ENCODE measurements at places on chromosomes 6 and 20. TPM values are rescaled to one million over a fixed set of nuclear protein-coding genes. Genes with fewer than 3 reads are reported as not detected.
A peak's percentile ranks its signal among the peaks of the same experiment; 100 is the strongest.

Gene BPIFB1
- total RNA-seq = not detected

Gene MUC21
- not detected for total RNA-seq

Gene DACT2
- total RNA-seq = not detected

Gene OR12D3
- not detected for total RNA-seq

GRCh38 chr20:44302736-44303135, 8.3 kb downstream of the FITM2 start:
- H3K27ac ChIP-seq = no peak overlapping the region
- no peak for DNase-seq
- H3K27me3 ChIP-seq = 0 out of 2 replicates have a peak, but pooled peaks cover 5% of the 10 kb centered on the region

GRCh38 chr6:168884646-168885086, 369.0 kb downstream of the THBS2 start:
- no peaks in the 10 kb centered on the region for H3K36me3 ChIP-seq
- peaks cover 4% of the 10 kb centered on the region for H3K4me1 ChIP-seq
- no peak overlapping the region for H3K4me3 ChIP-seq
- no peak overlapping the region for H3K27ac ChIP-seq
- H3K27me3 ChIP-seq = peaks cover 78% of the 10 kb centered on the region
- peak; percentile 70 for DNase-seq

- H3K27me3 ChIP-seq = peaks cover 46% of the 10 kb centered on the region
- no peak overlapping the region for H3K27ac ChIP-seq
- DNase-seq = no peak
- no peaks in the 10 kb centered on the region for H3K4me1 ChIP-seq
These were observed 77.0 kb downstream of the YTHDF1 start for GRCh38 chr20:63138855-63139341.

- peaks cover 6% of the 10 kb centered on the region for H3K36me3 ChIP-seq
- no peaks in the 10 kb centered on the region for H3K27me3 ChIP-seq
- H3K4me3 ChIP-seq = no peak overlapping the region
- DNase-seq = no peak
- peaks cover 8% of the 10 kb centered on the region for H3K4me1 ChIP-seq
- no peak overlapping the region for H3K27ac ChIP-seq
These were observed 66.6 kb downstream of the CDKAL1 start for GRCh38 chr6:20600831-20601230.

DNA sequence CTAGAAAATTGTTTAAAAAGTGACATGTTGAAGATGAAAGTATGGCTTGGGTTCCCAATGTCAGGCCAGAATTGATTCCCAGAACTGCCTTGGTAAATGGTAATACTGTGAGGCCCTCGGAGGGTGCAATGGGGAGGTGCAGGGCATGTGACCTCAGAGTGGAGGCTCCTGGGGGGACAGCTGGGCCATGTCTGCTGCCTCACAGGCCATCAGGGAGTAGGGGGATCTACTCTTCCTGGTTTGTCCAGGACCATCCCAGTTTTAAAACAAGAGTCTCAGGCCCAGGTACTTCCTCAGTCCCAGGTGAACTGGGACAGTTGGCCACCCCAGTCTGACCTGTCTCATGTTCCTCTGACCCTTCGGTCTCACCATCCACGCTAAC, 55.3 kb upstream of the SNX9 start:
- H3K36me3 ChIP-seq = no peaks in the 10 kb centered on the region
- no peaks in the 10 kb centered on the region for H3K27me3 ChIP-seq
- no peak overlapping the region for H3K27ac ChIP-seq

Data from K562 (cell line).